DMS53 (cell line): ENCODE measurements at places on chromosomes 1 and 21.

DNA sequence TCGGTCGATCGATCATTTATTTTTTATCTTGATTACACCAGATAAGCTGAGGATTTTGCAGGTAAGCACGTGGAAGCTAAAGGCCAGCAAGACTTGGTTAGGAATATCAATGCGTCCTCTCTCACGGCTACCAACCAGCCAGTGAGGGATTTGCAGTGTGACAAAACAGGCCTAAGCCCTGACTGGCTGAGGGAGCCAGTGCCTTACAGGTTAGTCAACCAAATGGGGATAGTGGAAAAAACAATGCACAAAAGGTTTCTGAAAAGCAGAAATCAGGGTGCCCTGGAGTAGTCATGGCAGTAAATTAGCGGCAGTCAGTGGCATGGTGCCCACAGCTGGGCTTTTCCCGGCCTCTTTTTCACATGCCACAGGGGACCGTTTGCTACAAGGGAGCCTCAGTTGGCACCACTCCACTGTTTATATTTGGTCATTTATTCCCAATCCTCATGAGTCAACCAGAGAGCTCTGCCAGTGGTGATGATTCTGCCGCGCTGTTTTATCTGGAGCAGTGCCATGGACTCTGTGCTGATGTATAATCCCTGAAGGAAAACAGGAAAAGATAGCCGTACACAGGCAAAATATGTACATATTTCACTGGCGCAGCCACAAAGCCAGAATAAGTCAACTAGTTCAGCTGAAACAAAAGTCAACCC lies 167.6 kb downstream of the RHOU start:
- DNase-seq, result peak; percentile 79

DNA sequence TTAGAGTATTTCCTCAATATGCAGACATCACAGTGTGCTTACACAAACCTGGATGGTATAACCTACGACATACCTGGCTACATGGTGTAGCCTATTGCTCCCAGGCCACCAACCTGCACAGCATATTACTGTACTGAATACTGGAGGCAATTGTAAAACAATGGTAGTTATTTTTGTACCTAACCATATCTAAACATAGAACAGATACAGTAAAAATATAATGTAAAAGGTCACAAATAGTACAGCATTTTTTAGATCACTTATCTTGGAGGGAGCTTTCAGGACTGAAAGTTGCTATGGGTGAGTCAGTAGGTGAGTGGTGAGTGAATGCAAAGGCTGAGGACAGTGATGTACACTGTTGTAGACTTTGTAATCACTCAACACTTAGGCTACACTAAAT lies 492.3 kb downstream of the MRPL39 start:
- DNase-seq, result no peak

DNA sequence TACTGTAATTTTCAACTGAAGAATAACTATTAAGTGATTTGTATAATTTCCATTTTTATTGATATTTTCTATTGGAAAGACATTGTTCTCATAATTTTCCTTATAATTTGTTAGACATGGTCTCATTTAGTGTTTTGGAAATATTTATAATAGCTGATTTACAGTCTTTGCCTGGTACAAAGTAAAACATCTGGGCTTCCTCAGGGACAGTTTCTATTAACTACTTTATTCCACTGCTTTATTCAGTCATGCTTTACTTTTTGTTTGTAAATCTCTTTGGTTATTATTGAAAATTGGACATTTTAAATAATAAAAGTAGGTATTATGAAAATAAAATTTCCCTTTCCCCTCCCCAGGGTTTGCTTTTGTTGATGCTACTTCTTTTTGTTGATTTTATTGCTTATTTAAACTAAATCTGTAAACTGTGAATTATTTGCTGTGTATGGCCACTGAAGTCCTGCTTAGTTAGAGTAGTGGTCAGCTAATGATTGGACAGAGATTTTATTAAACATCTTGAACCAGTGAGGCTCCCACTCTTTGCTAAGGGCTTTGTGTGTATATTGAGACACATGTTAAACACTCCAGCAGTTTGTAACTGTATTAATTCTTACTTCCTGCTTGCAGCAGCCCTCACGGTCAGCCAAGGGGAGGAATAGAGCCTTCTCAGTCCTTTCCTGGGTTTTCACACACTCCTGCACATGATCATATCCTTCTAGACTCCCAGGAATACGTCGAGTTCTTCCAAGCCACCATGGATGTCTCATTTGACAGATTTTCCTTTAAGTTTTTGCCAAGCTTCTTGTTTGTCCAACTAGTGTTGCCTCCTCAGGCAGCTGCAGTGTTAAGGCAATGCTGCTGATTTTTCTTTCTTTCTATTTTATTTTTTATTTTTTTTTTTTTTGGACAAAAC lies 994.6 kb upstream of the PRMT6 start:
- peak; percentile 79 for DNase-seq

GRCh38 chr1:9079988-9080704 lies 10.7 kb upstream of the SLC2A5 start:
- no peak for DNase-seq

GRCh38 chr21:18951271-18952038 lies 547.9 kb upstream of the TMPRSS15 start:
- peak; percentile 65 for DNase-seq

- peak; percentile 68 for DNase-seq
These were observed 55.0 kb upstream of the EPHA8 start for GRCh38 chr1:22508329-22508728.
